ENCODE measurements at places on chromosomes 1 and 21.

DNA sequence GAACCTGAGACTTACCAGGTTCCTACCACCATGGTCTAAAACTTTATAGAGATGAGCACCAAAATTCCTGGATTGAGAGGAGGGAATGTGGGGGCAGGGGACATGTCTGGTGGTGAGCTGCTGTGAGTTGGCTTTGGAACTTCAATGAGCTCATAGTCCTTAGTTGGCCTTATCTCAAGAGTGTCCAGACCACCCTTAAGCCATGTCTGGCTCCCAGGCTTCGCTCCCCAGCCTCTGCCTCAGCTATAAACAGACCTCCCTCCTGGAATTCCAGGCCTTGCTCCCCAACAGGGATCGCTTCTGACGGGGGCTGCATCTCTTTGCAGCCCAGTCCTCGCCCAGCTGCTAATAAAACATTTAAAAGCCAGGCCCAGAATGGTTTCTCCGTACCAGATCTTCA is 19.5 kb downstream of the ATF3 start:
- DNase-seq: no peak

DNA sequence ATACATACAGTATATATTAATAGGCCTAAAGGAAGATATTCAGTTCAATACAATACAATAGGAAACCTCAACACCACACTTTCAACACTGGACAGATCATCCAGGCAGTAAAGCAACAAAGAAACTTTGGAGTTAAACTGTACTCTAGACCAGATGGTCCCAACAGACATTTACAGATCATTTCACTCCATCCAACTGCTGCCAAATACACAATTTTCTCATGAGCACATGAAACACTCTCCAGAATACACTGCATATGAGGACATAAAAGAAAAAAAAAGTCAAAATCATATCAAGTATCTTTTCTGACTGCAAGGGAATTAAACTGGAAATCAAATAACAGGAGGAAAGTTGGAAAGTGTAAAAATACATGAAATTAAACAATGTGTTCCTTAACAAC is 607.5 kb upstream of the BRINP3 start:
- DNase-seq: no peak

DNA sequence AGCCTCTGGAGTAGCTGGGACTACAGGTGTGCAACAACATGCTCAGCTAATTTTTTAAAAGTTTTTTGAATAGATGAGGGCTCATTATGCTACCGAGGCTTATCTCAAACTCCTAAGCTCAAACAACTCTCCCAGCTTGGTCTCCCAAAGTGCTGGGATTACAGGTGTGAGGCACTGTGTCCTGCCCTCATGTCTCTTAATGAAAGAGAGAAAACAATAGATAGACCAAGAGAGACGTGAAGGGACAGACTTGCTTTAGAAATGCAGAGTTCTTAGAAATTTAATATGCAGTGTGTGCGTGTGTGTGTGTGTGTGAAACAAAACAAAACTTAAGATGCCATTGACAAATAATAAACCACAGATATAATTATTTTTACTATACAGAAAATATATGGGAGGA is 105.2 kb downstream of the ST3GAL3 start:
- DNase-seq: no peak

- DNase-seq: no peak
Measured at GRCh38 chr21:44333509-44334328, 5.5 kb downstream of the CFAP410 start.

GRCh38 chr1:211068976-211069375 is 65.0 kb downstream of the KCNH1 start:
- no peak for DNase-seq

GRCh38 chr1:218030846-218031245 is 254.2 kb upstream of the RRP15 start:
- DNase-seq: no peak

- no peak for DNase-seq
Measured at GRCh38 chr1:232923739-232924386, 26.5 kb upstream of the NTPCR start.

GRCh38 chr1:5632224-5632623 is 360.0 kb downstream of the NPHP4 start:
- DNase-seq: no peak
